Natural killer cell (primary cell): ENCODE measurements at places on chromosomes 2 and 18. TPM values are rescaled to one million over a fixed set of nuclear protein-coding genes. Genes with fewer than 3 reads are reported as not detected.

GRCh38 chr2:217868911-217869334 is 133.9 kb downstream of the TNS1 start:
- DNase-seq, result no peak

GRCh38 chr18:9404565-9405060 is 70.0 kb downstream of the TWSG1 start:
- no peak for DNase-seq

GRCh38 chr18:54718408-54718773 is 109.9 kb upstream of the RAB27B start:
- no peak for DNase-seq

Gene MYOM1
- total RNA-seq, result 3.0 TPM

Gene CRYBA2
- not detected for total RNA-seq
